Stimulated activated naive CD4-positive, alpha-beta T cell (primary cell): ENCODE measurements at places on chromosomes 16 and 17.
A peak's percentile ranks its signal among the peaks of the same experiment; 100 is the strongest.

GRCh38 chr17:81370294-81370693 lies 25.0 kb upstream of the BAHCC1 start:
- no peak for DNase-seq

GRCh38 chr16:69542974-69543373 lies 22.8 kb upstream of the NFAT5 start:
- no peak for DNase-seq

DNA sequence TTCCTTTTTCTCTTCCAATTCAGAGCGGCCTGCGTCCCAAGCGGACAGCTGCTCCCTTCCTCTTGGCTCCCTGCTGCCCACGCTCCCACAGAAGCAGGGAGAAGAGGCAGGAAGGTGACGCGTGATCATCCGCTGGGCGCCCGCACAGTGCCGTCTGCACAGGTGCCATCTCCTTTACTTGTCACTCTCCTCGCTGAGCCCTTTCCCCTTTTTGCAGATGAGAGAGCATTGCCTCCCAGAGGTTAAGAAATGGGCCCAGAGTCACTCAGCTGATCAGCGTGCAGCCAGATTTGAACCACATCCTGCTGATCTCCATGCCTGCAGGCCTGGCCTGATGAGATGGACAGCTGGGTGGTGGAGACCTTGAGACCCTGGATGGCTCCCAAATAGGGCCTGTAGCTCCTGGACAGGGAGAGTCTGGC lies 299.8 kb downstream of the SEC14L1 start:
- DNase-seq = peak; percentile 35

DNA sequence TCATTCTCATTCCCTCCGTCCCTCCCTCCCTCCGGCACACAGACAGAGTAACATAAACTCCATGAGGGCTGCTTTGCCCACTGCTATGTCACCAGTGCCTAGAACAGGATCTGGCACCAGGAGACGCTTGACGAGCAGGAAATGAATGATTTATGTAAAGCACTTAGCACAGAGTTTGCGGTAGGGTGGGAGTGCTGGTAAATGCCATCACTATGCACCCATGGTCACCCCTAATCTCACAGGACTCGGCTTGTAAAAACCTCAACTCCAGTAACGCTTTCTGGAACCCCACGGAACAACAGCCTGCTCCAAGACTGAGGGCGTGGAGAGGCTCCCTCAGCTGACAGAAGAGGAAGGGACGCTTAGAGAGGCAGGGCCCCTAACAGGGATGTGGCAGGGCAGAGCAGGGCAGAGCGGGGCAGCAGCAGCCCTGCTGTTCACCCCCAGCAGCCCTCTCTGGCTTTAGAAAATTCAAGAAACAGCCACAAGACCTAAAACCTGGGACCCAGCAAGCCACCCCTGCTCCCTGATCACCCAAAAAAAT lies 156.9 kb downstream of the C16orf78 start:
- no peak for DNase-seq

DNA sequence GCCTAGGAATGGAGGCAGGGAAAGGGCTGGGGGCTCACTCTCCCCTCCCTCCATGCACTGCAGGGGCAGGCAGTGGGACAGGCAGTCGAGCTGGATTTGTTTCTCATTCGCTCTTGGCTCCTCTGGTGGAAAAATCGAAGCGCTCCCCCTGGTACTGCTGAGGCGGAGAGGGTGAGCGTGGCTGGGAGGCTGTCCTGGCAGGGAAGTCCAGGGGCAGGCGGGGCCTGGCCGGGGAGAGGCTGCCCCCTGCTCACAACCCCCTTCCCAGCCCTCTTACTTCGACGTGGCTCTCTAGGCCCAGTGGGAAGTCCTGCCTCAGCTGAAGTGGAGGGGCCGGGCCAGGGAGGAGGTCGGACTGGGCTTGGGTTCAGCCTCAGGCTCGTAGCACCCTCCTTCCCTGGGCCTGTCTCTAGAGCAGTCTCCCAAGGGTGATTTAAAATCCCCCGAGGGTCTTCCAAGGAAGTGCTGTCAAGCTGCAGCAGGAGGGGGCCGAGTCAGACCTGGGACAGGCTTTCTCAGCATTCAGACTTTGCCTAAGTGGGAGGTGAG lies 16.5 kb upstream of the TMEM92 start:
- no peak for DNase-seq

- DNase-seq = no peak
Observed at GRCh38 chr17:32927201-32927723, 691 bp upstream of the TMEM98 start.

- no peak for DNase-seq
Observed at GRCh38 chr16:70534971-70535370, 11.4 kb downstream of the SF3B3 start.

DNA sequence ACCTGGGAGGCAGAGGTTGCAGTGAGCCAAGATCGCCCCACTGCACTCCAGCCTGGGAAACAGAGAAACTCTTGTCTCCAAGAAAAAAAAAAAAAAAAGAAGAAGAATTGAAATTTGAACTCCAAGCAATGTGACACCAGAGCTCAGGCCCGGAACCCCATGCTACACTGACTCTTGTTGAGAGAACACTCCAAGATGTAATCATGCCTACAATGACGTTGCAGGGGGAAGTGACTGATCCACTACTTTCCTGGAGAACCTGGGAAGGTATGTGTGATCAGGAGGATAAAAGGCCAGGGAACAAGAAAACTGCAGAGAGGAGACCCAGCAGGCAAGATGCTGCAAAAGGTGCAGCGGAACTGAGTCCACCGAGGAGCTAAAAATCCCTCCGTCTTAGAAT lies 57.9 kb downstream of the ADCY9 start:
- DNase-seq = no peak

DNA sequence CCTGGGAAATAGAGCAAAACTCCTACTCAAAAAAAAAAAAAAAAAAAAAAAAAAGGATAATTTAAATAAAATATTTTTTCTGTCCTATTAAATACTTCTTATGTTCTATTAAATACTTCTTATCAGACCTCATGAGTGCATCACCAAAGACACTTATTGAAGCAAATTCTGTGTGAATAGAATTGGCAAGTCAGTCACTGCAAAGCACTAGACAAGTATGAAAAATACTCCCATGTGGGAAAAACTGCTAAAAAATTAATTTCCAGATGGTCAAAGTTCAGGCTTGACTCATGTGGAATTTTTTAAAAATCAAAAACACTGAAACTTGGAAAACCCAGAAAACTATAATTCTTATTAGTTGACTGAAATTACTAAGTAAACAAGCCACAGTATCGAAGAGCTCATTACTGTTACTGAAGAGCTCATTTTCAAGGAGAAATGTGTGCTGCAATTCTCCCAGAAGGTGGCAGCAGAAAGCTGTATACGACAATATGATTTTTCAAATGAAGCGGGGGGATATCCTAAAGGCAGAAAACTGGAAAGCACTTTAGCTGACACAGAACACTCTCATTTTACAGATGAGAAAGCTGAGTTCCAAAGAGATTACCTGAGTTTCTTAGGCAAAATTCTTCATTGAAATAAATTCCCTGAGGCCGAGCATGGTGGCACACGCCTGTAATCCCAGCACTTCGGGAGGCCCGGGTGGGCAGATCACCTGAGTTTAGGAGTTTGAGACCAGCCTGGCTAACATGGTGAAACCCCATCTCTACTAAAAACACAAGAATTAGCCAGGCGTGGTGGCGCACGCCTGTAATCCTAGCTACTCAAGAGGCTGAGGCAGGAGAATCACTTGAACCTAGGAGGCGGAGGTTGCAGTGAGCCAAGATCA lies 15.9 kb upstream of the FBXO47 start:
- DNase-seq = peak; percentile 70

DNA sequence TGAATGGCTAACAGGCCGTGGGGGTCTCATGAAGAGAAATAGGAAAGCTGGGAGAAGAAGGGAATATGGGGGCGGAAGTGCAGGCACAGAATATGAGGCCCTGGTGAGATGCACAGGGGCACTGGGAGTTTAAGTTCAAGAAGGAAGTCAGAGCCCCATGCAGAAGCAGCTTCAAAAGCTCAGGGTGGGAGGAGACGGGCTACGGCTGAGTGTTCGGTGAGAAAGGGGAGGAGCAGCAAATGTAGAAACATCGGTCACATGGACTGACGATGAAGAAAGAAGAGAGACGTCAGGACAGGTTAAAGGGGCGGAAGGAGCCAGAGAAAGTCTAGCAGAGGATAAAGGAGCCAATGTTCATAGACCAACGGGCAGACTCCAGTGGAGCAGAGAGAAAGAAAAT lies 204.5 kb upstream of the ZFHX3 start:
- DNase-seq = no peak

DNA sequence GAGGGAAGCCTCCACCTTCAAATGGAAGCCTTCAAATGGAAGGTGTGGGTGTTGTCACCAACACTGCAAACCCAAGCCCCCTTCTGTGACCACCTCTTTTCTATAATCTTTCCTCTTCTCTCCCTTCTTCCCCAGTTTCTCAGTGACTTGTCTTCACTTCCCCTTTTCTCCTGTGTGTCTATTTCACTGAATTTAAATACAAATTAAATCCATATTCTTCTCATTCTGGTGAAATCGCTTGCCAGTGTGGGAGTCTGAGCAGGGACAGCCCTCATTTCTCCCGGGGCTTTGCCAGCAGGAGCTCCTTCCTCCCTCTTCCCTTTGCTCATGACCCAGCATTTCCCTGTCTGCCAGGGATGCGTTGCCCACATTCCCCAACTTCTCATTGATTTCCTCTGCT lies 6.4 kb upstream of the ITGAX start:
- no peak for DNase-seq
